ENCODE measurements at places on chromosomes 1 and 21.

DNA sequence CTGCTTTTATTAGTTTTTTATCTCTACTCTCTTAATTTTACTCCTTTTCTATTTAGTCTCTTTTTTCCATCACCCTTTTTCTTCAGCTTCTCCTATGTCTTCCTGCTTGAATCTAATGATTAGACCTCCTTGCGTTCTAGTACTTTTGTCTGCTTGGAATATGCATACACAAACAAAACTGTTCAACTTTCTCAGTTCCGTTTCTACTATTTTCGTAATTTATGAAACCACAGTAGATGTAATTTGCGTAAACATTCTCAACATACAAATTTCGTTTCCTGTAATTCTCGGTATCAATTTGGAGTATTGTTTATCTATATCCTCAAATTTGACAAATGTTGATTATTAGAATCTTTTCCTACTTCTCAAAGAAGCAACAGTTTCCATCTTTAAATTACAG is 772.5 kb downstream of the USP25 start:
- DNase-seq = no peak

DNA sequence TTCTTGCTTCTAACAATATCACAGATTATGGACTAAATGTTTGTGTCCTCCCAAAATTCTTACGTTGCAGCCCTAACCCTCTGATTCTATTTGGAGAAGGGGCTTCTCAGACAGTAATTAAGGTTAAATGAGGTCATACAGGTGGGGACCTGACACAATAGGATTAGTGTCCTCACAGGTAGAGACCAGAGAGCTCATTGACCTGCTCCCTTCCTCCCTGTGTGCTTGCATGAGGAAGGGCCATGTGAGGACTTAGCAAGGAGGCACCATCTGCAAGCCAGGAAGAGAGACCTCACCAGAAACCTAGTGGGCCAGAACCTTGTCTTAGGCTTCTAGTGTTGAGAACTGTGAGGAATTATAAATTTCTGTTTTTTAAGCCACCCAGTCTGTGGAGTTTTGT is 322.6 kb downstream of the SMYD3 start:
- DNase-seq = no peak

DNA sequence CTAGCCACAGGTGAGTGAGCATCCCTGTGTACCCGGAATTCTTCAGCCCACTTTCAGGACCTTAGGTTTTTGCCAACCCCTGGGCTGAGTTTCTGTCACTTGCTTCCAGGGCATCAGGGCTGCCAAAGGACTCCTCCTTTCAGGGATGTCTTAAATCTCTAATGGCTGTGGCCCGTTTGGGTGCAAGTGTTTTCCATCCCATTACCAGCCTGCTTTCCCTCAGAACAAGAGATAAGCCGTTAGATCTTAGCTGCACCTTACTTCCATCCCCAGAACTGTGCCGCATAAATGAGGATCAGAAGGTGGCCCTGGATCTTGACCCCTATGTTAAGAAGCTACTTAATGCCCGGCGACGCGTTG is 652 bp downstream of the SNAPIN start:
- DNase-seq = no peak

DNA sequence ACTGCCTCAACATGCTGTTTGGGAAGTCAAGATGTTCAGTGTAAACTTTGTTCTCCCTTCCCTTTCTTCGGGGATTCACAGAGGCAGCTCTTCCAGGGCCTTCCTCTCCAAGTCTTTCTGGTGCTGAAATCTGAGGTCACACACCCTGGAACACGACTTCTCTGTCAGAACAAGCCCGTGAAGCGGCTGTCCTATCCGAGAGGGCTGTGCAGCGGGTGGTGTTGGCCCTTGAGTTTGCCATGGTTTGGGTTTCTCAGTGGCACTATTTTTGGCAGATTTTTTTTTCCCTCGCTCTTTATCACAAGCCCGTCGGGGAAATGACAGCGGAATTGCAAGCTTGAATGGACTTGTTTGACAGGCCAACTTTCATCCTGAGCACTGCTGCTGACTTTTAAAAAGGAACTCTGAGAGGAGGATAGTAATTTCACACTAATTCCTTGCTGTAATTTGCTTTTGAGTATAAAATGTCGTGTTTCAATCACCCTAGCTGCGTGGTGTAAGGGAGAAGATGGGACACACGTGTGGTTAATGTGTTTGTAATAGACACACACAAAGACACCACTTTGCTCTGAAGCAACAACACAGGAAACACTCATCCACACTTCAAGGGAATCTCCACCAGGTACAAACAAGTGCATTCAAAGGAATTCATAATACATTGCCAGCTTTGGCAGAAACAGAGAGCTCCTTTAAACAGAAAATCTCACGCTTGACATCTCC is 60.1 kb upstream of the TARBP1 start:
- DNase-seq = no peak

DNA sequence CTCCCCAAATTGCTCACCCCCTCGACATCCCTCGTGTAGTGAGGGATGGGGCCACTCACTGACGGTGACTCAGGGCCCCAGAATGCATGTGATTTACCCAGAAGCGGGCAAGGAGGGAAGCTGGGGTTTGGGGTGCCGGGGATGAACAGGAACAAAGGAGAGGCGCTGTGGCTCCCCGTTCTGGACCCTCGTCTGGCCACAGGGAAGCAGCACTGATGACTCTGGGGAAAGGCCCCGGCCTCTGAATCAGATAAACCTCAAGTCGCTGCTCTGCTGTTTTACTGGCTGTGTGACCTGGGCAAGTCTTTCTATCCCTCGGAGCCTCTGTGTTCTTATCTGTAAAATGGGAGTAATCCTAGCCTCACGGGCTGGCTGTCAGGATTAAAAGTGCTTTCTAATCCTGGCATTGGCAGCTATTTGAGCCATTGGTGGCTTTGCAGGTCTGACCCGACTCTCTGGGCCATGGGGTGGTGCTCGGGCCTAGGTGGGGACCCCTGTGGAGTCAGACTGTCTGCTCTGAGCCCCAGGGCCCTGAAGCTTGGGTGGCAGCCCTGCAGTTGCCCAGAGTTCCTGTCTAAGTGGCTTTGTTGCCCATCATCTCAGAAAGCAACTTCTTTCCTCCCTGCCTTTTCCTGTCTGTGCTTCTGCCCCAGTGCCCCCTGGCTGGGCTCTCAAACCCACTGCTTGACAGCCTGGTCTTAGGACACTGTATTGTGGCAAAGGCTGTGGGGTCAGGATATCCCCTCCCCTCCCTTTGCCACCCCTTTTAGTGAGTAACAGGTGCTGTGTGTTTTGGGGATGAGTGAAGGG is 5.5 kb downstream of the TNFRSF1B start:
- no peak for DNase-seq

GRCh38 chr1:162117039-162117774 is 47.7 kb downstream of the NOS1AP start:
- DNase-seq = no peak

GRCh38 chr1:26053718-26054560 is 8.0 kb upstream of the SLC30A2 start:
- DNase-seq = no peak

DNA sequence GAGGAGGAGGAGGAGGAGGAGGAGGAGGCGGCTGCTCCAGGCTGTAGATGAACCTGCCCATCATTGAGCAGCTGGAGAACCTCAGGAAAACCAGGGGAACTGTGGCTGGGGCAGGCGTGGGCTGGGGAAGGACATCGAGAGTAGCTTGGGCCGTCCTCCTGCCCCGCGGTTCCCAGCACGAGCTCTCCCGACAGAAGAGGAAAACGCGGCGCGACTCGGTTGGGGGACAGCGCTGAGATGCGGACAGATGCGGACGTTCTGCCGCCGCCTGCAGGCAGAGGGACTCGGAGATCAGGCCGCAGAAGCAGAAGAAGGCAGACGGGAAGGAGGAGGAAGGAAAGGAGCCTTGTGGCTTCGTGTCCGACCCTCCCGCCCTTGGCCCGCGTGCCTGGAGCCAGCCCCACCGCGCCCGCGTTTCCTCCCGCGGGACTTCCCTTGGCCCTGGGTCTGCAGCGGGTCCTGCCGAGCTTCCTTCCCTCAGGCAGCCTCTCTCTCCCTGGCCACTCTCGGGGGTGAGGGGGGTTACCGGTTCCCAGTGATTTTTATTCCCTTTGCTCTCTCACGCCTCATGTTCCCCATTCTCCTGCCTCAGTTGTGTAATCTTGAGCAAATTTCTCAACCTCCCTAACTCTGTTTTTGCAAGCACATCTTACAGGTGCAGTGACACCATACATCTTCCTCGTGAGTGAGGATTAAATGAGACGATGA is 1.7 kb upstream of the TNFRSF9 start:
- DNase-seq = no peak

DNA sequence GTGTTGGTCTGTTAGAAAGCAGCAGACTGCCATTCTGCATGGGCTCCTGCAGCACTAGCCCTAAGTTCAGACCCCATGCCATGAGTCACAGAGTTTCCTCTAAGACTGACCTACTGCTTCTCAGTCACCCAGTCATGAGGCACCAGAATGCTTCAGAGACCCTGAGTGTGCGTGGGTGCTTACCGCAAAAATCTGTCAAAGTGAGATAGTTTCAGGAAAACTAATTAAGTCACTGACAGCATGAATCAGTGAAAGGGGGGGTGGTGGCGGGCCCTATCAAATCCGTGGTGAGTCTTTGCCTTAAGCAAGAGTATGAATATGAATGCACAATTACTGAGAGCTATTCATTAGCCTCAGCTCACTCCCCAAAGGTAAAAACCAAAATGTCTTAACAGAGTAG is 98.1 kb downstream of the KCTD3 start:
- DNase-seq = no peak

DNA sequence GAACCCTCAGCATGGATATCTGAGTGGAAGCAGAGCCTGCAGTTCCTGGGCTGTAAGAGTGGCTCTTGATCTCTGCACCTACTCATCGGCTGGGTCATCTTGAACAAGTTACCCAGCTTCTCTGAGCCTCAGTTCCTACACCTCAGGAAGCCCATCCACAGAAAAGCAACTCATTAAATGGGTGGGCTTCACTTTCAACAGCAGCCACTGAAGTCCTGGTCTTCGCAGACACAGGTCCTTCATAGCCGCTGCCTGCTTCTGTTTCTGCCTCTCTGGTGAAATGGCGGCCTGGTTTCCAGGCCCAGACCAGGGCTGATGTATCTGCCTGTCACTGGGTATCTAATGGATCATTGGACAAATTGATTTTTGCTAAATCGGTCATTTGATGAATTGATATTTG is 571.4 kb downstream of the PTPRU start:
- DNase-seq = no peak

DNA sequence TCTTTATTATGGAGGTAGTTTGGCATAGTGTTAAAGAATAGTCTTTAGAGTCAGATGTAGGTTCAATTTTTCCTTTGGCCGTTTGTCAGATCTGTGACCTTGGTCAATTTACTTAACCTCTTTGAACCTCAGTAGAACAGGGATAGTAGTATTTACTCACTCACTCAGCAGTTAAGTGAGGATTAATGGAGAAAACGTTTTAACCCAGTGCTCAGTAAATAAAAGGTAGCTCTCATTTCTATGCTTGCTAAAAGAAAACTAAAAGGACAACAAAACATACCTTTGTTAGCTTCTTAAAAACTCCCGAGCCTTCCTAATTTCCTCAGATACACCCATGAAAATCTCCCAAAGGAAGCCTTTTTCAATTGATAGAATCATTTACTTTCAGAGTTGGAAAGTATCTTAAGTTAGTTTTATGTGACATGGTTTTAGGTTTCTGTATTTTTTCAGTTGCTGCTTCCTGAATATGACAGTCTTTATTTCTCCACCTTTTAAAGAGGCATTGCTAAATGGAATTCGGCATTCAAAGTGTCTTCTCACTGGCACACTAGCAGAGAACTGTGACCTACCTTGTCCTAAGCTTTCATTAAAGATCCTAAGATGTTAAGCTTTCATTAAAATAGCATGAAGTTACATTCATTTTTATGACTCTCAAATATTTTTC is 7.8 kb downstream of the ABCD3 start:
- no peak for DNase-seq

DNA sequence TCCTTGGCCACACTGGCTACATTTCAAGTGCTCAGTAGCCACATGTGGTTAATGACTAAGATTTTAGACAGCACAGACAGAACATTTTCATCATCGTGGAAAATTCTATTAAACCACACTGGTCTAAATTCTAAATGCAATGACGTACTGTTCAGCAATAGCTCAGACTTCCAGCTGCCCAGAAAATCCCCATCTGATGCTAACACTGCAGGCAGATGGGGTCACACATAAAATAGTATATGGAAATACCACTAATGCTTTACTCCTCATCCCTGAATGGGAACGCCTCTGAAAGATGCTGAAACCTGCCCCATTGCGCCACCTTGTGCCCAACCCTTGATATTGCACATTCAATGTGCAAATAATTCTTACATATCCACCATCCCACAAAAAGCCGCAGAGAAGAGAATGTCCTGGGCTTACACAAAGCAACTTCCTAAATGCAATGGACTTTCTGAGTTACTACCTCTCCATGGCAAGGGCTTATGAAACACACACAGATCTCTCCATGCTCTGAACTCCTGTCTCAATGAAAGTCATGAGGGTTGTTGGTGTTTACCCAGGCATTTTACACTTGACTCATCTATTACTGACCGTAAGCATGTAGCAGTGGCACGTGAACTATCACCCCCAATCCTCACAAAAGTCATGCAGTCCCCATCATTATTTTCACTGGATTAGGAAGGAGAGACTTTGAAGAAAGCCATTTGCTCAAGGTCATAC is 20.3 kb upstream of the SLC5A9 start:
- peak; percentile 37 for DNase-seq

- no peak for DNase-seq
Observed at GRCh38 chr21:33799378-33800090, 116.1 kb downstream of the ATP5PO start.

GRCh38 chr1:178379807-178380206 is 117.0 kb downstream of the CLEC20A start:
- no peak for DNase-seq

DNA sequence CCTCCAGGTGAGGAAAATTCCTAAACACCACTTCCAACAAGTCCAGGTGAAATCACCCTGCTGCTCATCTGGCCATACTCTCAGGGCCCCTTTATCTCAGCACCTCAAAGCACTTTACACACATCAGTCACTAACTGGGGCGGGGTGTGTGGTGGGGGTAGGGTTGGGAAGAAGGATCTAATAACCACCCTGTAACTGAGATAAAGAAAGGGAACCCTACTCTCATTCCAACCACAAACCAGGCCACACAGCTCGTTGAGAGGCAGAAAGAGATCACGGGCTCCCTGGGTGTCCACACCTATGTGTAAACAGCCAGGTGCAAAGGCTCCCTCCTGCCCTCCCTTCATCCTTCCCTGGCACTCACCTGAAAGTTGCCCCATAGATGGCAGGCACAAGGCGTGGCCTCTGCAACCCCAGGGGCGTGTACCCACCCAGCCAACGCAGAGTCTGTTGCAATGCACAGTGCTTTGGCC is 20.4 kb downstream of the GPR161 start:
- DNase-seq = no peak

- no peak for DNase-seq
Observed at GRCh38 chr21:31448496-31448895, 104.4 kb upstream of the TIAM1 start.

DNA sequence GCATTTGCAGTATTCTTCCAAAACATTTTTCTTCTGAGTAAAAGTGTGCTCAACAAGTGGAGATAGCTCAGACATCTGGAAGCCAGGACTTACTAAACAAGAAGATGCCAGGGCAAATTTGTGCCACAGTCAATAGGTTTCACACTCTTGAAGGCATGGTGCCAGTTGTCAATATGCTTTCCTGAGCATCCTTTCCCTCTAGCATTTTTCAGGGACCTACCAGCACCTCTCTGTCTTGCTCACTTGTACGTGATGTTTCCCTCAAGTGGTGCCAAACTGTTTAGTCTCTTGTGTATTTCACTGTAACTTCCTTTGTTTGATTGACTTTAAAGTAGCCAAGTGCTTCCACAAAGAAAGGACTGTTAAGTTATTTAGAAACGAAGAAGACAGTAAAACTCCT is 194.0 kb upstream of the SGIP1 start:
- no peak for DNase-seq

- DNase-seq = no peak
Observed at GRCh38 chr1:152870831-152871730, 7.0 kb upstream of the SMCP start.

GRCh38 chr1:201603613-201604232 is 64.8 kb downstream of the NAV1 start:
- DNase-seq = no peak
